CD8-positive, alpha-beta memory T cell (primary cell): ENCODE measurements at places on chromosomes 7 and 10. TPM values are rescaled to one million over a fixed set of nuclear protein-coding genes. Genes with fewer than 3 reads are reported as not detected.

DNA sequence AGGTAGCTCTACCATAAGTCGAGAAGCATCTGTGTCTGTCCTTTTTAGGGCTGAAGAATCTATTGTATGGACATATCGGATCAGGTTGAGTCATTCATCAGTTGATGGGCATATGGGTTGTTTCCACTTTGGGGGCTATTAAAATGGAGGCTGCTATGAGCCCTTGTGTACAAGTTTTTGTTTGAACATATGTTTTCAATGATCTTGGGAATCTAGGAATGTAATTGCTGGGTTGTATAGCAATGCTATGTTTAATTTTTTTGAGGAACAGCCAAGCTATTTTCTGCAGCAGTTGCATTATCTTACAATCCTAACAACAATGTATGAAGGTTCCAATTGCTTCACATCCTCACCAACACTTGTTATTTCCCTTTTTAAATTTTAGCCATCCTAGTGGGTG, 46.4 kb upstream of the HABP2 start:
- H3K4me1 ChIP-seq = no peaks in the 10 kb centered on the region
- no peak overlapping the region for H3K4me3 ChIP-seq
- no peak for DNase-seq

GRCh38 chr10:14356921-14357320, 26.2 kb upstream of the FRMD4A start:
- H3K4me3 ChIP-seq = no peak overlapping the region
- H3K36me3 ChIP-seq = no peaks in the 10 kb centered on the region
- H3K27me3 ChIP-seq = no peaks in the 10 kb centered on the region
- no peaks in the 10 kb centered on the region for H3K4me1 ChIP-seq

DNA sequence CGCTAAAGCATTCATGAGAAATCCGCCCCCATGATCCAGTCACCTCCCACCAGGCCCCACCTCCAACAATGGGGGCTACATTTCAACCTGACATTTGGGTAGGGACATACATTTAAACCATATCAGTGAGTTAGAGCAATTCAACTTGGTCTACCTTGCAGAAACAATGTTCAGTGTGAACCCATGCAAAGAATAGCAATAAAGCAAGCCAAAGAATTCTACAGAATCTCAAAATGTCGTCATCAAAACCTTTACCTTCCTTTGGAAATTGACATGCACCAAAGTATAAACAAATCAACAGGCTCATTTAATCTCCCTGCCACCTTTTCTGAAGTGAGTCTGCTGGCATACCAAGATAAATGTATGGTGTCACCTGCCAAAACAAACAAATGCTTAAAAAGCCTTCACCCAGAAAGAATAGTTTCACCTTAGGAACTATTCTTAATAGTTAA, 68.8 kb upstream of the ABLIM1 start:
- H3K27ac ChIP-seq = no peak overlapping the region
- no peak overlapping the region for H3K4me3 ChIP-seq
- no peaks in the 10 kb centered on the region for H3K4me1 ChIP-seq
- H3K36me3 ChIP-seq = no peaks in the 10 kb centered on the region
- H3K27me3 ChIP-seq = no peaks in the 10 kb centered on the region

The CWF19L1 gene
- total RNA-seq = 48.5 TPM

The CPVL gene
- 1.3 TPM for total RNA-seq
